Suprapubic skin (tissue), 4 donors: ENCODE measurements at places on chromosomes 7 and 10.

GRCh38 chr10:16700331-16700730, 116.9 kb downstream of the RSU1 start:
- no peak for DNase-seq

- no peak for DNase-seq
Measured at GRCh38 chr7:78134256-78134655, 335.7 kb downstream of the PHTF2 start.

DNA sequence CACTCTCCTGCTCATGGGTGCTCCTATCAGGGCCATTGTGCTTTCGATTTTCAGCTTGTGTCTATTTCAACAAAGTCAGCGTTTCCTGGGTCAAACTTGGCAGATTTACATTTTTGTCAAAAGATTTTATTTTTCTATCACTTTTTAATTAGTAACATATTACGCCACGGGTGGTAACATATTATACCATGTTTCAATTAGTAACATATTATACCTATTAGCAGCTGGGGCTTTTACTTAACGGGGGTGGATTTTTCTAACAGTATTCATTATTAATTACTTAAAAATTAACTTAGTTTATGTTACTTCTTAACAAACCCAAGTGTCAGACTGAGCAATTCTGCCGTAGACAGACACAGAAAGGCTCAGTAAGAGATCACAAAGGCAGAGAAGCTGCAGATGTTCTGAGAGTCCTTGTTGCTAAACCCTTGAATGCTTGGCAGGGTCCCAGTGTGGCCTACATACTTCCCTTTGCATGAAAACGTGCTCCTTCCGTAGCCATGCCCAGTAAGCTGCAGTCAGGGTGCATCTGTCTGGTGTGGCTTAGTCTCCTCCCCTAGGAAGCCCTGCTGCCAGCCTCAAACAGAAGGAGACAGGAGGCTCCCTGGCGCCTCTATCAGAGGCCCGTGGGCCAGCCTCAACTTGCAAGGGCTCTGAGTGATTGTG, 263.1 kb upstream of the CXCL12 start:
- DNase-seq, result no peak

GRCh38 chr10:24882047-24882698, 70.2 kb downstream of the PRTFDC1 start:
- no peak for DNase-seq

GRCh38 chr7:36266683-36267082, 113.6 kb downstream of the EEPD1 start:
- DNase-seq, result no peak

GRCh38 chr7:128304212-128304611, 39.5 kb downstream of the RBM28 start:
- no peak for DNase-seq

- no peak for DNase-seq
Measured at GRCh38 chr10:317271-317769, 182.1 kb downstream of the ZMYND11 start.

DNA sequence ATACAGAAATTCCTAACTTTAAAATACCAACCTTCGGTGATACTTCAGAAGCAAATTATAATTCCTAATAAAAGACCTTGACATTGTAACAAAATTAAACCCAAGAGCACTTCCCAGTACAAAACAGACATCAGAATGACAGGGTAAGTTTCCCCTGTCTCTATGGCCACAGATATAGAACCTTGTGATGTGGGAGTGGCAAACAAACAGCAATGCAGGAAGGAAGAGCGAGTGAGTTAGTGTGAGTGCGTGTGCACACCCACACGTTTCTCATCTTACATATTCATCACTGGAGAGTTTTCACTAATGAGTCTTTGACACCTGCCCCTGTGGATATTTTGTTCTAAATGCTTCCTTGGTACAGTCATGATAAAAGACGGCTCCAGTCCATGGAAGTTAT, 72.2 kb downstream of the VWC2 start:
- no peak for DNase-seq

- DNase-seq, result no peak
Measured at GRCh38 chr7:103718482-103719061, 270.9 kb downstream of the RELN start.

DNA sequence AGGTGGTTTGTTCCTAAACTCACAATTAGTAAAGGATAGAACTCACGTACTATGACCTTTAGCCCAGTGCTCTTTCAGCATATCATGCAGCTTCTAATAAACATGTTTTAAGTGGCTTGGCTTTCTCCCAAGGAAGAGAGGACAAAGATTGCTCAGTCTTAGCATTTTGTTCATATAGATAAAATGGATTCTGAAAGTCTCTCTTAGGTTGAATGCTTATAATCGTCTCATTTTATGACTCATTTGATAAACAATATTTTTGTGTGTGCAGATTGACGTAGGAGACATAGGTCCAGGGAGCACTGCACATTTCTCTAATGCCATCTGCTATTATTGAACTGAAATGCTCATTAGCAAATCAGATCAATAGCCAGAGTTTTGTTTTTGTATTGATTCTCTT, 44.8 kb downstream of the GNAT3 start:
- DNase-seq, result no peak

DNA sequence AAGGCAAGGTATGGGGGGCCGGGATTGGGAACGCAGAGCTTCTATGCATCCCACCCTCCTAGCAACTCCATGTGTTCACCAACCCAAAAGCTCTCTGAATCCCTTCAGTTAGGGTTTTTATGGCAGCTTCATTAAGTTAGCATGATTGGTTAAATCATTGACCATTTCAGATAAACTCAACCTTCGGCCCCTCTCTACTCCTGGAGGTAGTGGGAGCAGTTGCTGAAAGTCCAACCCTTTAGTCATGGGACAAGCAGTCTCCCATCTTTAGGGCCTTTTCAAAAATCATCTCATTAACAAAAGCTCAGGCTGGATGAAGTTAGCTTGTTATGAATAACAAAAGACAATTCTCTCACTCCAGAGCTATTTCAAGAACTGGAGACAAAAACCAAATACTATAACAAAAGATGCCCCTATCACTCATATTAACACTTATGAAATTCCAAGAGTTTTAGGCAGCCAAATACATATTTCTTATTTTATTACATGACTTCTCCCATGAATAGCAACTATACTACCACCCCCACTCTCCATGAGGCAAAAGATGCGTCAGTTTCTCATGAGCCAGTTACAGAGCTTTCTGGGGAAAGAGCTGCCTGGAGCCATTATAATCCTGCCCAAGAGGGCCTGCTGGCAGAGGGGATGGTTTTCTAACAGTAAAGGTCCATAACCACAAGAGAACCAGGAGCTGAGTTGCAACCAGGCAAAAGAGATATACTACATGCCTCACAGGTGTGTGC, 44.6 kb downstream of the SLC16A12 start:
- DNase-seq, result no peak

DNA sequence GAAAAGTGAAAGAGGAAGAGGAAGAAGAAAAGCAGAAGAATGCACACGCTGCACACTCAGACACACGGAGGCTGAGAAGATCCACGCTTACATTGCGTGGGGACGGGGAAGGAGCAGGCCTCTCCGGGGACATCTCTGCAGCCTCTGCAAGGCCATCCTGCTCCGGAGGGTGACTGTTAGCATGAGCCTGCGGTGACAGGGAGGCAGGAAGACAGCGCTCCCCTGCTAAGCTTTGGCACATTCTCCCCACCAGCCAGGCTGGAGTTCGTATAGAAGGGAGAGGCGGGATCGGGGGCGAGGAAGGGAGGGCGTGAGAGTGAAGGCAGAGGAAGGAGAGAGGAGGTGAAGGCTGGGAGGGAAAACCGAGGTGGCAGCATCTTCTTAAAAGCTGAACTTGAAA, 366.0 kb upstream of the SHH start:
- DNase-seq, result no peak

GRCh38 chr7:136950331-136950730, 81.9 kb downstream of the CHRM2 start:
- DNase-seq, result no peak

- no peak for DNase-seq
Measured at GRCh38 chr10:113151190-113151666, 201.2 kb downstream of the TCF7L2 start.

GRCh38 chr7:116193329-116194087, 16.8 kb upstream of the TES start:
- DNase-seq, result no peak

GRCh38 chr7:7524121-7524520, 11.6 kb downstream of the COL28A1 start:
- no peak for DNase-seq

DNA sequence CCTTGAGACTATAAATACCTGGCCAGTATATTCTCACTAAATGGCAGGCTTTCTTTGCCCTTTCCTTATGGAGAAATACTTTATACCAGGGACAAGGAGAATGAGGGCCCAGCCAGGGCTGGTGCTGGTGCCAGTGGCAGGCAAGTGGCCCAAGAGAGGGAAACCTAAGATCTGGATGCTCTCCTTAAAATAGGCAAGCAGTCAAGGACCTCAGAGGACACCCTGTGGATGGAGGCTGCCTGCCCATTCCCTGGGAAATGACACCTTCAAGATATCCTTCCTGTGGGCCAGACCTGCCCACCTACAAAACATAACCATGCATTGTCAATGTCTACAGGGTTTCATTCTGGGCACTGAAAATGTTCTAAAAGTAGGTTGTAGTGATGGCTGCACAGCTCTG, 29.1 kb downstream of the POLR3A start:
- DNase-seq, result no peak

- no peak for DNase-seq
Measured at GRCh38 chr7:95589031-95589430, 7.3 kb downstream of the PDK4 start.

GRCh38 chr10:14904316-14904732, 25.7 kb downstream of the SUV39H2 start:
- DNase-seq, result no peak

DNA sequence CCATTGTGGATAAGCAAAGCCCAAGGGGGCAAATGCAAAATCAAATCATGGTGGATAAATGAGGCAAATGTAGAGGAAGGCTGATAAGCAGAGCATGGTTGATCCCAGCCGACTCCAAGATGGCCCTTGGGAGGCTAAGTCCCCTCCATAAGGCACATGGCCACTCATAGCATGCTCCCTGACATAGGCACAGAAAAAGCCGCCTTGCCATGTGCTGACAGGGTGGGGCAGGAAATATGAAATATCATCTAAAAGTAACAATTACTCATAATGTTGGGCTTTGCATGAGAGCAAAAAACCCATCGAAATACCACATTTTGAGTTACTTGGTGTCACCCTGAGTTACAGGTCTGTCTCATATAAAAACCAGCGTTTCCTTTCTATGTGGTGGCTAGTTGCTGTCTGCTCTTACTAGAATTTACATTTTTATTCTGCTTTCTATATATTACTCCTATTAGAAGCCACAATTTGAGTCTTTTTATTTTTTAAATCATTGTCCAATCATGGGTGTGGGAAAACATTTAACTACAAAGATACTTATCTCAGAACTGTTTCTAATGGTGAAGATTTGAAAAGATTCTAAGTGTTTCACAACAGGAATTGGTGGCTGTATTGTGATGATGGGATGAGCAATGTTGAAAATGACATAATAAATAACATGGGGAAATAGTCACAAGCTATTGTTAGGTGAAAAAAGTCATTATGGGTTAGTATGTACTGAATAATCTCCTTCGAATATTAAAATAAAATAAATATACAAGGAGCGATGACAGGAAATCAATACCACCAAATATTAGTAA, 102.7 kb downstream of the CUBN start:
- no peak for DNase-seq

- DNase-seq, result no peak
Measured at GRCh38 chr7:67671006-67671548, 674.4 kb downstream of the TYW1 start.

GRCh38 chr10:73887294-73888039, 13.1 kb upstream of the CAMK2G start:
- DNase-seq, result peak; percentile 84

DNA sequence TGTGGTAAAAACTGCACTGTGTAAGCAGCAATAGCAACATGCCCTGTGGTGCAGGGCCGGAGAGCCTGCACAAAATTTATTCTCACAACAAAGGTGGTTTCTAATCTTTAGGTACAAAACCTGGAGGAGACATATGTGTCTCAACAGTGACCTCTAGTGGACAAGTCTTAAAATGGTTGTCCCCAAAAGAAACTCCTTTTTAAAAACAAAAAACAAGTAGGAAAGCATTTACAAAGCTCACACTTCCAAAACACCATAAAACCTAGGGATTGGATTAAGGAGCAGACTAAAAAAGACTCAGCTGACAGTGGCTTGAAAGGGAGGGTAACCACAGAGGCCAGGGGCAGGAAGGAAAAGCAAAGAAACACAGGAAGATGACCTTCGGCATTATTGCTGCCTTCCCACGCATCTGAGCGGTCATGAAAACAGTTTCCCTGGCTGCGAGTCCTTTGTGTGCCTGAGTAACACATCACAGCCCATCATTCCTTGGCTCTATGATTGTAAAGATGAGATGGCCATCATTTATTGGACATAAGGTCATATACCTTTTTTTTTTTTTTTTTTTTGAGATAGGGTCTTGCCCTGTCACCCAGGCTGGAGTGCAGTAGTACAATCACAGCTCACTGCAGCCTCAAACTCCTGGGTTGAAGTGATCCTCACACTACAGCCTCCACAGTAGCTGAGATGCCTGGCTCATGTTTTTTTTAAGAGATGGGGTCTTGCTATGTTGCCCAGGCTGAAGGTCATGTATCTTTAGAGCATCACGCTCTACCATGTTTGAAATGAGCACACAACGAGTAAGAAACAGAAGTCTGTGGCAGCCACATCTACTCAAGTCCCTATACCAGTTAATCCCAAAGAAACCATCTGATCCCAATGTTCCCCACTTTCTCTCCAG, 39.5 kb downstream of the RSU1 start:
- DNase-seq, result no peak

GRCh38 chr10:117222976-117223692, 17.8 kb upstream of the SLC18A2 start:
- DNase-seq, result peak; percentile 35

GRCh38 chr10:15244635-15245197, 76.2 kb upstream of the NMT2 start:
- DNase-seq, result peak; percentile 53

GRCh38 chr10:10078446-10078845, 939.2 kb upstream of the CELF2 start:
- DNase-seq, result no peak

GRCh38 chr7:30019960-30020359, 6.5 kb downstream of the FKBP14 start:
- DNase-seq, result no peak

DNA sequence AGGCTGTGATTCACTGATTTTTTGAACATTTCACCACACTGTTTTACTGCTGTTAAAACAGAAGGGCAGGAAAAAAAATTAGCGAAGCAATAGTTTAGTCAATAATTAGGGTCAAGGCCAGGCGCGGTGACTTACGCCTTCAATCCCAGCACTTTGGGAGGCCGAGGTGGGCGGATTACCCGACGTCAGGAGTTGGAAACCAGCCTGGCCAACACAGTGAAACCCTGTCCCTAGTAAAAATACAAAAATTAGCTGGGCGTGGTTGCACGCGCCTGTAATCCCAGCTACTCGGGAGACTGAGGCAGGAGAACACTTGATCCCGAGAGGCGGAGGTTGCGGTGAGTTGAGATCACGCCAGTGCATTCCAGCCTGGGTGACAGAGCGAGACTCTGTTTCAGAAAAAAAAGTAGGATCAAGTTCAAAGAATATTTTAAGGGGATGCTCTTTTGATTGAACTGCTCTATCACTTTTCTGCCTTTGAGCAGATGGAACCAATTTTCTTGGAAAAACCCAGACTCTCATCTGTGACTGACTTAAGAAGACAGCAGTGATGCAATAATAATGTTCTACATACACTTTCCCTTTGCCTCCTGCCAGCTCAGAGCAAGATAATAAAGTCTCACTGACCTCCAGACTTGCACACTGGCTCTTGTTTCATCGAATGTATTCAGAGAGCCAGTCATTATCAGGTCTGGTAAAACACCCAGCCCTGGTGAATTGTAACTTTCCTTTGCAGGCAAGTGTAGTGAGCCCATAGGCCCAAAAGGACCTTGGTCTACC, 1.6 kb upstream of the PPA1 start:
- DNase-seq, result peak; percentile 84

GRCh38 chr10:127877699-127878098, 15.0 kb downstream of the CLRN3 start:
- DNase-seq, result no peak
